ENCODE measurements at places on chromosomes 4 and X.

GRCh38 chr4:165198329-165198728 lies 9.0 kb upstream of the KLHL2 start:
- no peak for DNase-seq

DNA sequence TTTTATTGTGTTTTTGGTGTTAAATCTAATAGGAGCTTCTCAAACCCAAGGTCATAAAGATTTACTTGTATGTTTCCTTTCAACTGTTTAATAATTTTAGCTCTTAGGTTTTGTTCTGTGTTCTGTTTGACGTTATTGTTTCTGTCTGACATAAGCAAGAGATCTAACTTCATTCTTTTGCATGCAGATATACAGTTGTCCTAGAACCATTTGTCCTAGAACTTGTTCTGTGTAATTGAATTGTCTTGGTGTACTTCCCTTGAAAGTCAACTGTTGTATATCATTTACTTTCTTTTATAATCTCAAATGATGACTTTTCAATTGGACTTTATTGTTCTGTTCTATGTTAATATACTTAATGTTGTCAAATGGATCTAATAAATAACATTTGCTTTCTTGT lies 977.1 kb downstream of the FAT4 start:
- DNase-seq: no peak

DNA sequence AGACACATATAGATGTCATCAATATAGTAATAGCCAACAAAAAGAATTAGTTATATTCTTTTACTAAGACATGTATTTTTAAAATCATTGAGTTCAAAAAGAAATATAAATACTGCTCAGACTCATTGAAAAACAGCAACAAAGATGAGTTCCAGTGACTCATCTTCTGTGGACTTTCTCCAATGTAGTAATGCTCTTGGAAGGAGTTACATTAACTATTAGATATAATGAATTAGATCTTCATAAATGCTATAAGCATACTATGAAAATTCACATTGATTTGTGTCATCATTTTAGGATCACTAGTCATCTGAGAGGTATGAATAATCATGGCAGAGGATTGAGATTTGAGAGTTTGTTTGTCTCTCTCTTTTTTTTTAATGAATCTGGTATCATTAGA lies 547.8 kb upstream of the PCDH7 start:
- DNase-seq: no peak

DNA sequence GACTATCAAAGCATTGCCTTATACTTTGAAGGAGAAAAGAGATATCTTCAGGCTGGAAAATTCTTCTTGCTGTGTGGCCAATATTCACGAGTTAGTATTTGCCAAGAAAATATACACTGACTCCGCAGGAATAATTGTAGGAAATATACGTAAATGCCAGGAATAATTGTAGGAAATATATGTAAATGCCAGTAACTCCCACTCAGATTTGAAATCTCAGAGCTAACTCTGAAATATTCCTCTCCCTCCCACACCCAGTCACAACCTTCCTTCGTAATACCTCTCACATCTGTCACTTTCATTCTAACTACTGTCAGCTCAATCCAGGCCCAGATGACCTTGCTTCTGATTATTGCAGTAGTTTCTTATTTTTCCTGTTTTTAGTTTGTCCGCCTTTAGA lies 73.5 kb downstream of the WDR19 start:
- no peak for DNase-seq

DNA sequence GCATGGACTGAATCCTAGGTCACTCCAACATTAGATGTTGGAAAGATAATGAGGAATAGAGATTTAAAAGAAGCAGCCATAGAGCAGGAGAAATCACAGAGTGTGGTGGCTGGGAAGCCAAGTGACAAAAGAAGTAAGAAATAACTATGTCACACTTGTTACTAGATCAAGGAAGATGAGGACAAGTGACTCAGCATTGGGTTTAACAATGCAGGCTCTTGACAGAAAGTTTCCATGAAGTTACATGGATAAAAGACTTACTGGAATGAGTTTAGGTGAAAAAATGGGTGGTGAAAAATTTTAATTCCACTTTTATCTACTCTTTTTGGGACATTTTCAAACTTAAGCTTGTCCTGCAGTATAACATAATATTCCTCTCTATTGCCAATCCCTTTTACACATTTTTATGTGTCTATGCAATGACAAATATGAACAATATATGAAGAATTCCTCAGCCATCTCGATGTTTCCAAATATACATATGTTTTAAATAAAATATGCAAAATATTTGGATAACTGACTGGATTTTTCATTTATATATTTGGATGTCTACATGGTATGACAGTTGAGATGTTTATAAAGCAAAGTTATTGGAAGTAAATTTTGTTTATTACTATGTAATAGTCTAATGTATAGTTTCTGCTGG lies 462.6 kb downstream of the IL15 start:
- DNase-seq: no peak

GRCh38 chrX:16711893-16712547 lies 449 bp downstream of the CTPS2 start:
- no peak for DNase-seq

Measured in hematopoietic multipotent progenitor cell (in vitro differentiated cells).